ENCODE measurements at places on chromosomes 5 and 9. TPM values are rescaled to one million over a fixed set of nuclear protein-coding genes. Genes with fewer than 3 reads are reported as not detected.

Gene LHX2
- total RNA-seq, result not detected

Gene MYO10
- total RNA-seq, result 58.3 TPM

Gene IL7R
- total RNA-seq, result 9.8 TPM

Gene EFNA5
- total RNA-seq, result 1.1 TPM

Gene CYLC2
- total RNA-seq, result not detected

Data from smooth muscle cell of the pulmonary artery (primary cell).